CD4-positive, alpha-beta T cell (primary cell): ENCODE measurements at places on chromosomes 7 and 10.

- no peak for DNase-seq
These were observed 21.6 kb downstream of the DKK1 start for GRCh38 chr10:52335665-52336064.

- no peak for DNase-seq
These were observed 3.8 kb downstream of the ARHGAP12 start for GRCh38 chr10:31924833-31925232.

- peak; percentile 2 for DNase-seq
These were observed 19.4 kb upstream of the KNDC1 start for GRCh38 chr10:133140417-133141143.

GRCh38 chr7:150335108-150335773 is 6.2 kb downstream of the RARRES2 start:
- DNase-seq = no peak

GRCh38 chr7:49644396-49645166 is 128.9 kb upstream of the VWC2 start:
- no peak for DNase-seq

DNA sequence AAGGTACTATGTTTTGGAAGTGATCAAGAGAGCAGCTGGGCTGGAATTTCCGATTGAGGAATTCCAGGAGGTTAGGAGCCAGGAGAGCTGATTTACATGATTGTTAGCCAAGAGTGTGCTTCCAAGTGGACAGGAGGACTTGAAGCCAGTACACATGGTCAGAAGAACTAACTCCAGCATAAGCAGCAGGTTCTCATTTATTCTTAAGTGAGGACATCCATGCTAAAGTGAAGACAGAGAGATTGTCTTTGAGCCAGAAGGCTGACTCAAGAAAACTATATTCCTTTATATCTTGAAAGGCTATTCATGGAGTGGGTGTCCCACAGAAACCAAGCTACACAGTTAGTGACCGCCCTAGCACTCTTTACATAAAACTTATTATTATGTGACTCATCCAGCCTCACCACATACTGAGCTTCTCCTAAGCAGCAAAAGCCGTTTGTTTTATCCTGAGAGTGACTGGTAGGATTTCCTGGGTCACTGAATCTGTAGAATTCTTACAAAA is 56.7 kb upstream of the SEMA3A start:
- DNase-seq = no peak

DNA sequence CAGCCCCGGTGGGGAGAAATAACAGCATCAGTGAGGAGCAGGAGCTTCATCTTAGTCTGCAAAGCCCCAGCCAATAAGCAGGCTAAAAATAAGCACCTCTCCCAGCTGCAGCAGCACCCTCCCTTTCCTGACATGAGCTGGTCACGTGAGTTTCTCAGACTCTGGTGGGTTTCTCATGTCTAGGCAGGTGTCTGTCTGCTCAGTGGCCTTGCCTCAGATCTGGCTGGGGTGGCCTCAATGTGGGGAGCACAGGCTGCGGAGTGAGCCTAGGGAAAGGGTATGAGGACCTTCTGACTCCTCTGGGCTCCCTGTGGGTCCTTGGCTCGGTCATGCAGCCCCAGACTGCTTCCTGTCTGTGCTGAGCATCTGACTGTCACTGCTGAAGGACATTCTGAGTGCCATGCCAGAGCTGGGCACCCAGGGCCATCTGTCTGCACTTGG is 81.6 kb upstream of the LRRC4 start:
- no peak for DNase-seq

- DNase-seq = no peak
These were observed 33.3 kb downstream of the ITPRIP start for GRCh38 chr10:104304927-104305326.

- DNase-seq = no peak
These were observed 267.2 kb upstream of the PFKP start for GRCh38 chr10:2800178-2800577.

- DNase-seq = no peak
These were observed 143.0 kb upstream of the BMPER start for GRCh38 chr7:33762151-33762910.
